ENCODE measurements at places on chromosomes 1 and 21.
A peak's percentile ranks its signal among the peaks of the same experiment; 100 is the strongest.

GRCh38 chr1:39845569-39846566 lies 37.4 kb downstream of the TRIT1 start:
- no peak for DNase-seq

DNA sequence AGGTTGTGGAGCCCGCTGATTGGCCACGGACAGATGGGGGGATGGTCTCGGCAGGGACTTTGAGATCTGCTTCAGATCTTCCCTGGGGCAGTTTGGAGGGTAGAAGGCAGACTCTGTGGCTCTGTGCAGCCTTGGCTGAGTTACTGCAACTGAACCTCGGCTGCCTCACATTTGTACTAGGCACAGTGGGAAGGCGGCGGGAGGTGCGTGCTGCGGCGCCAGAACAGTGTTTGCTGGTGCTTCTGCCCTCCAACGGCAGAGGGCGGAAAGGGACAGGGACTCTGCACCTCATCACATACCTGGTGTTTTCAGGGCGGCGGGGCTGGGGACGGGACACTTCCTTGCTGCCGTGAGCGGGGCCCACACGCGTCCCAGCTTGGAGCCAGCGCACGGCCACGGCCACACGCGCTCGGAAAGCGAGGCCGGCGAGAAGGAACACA lies 26.2 kb downstream of the SLC66A1 start:
- no peak for DNase-seq

GRCh38 chr1:115332813-115333608 lies 5.0 kb downstream of the NGF start:
- DNase-seq = no peak

DNA sequence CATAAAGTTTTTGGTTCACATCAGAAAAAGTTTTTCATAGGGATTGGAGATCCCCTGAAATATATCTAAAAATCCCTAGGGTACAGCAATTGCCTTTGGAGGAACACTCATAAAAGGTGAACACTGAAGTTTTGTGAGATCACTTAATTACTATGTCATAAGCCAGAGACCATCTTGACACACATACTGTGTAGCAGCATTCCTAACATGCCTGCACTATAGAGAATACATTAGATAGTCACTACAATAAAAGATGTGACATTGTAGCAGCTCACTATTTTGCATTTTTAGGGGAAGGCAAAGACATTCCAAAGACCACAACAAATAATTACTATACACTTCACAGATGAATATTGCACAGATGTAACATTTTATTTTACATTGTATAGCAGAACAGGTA lies 779.9 kb downstream of the KCNT2 start:
- DNase-seq = no peak

DNA sequence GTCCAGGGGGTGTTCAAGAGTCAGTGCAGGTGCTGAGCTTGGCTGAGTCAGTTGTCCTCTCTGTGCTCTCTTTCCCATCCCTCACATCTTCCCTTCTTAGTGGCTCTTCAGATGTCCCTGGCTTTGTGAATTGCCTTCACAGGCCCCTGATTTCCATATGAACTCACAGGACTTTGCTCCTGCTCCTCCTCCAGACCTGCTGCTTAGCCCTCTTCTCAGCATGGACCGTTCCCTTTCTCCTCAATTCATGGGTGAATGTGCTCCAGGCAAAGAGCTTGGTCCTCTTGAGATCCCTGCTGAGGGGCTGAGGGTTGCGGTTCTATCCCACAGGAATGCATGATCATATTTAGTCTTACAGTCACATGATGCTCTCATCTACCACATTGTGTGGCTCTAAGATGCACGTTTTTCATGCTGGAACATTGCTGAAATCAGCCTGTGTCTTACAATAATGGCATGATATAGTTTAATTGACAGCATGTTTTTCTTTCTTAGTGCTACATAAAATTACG lies 30.5 kb downstream of the CACNA1E start:
- no peak for DNase-seq

GRCh38 chr1:58914925-58915324 lies 131.1 kb upstream of the JUN start:
- DNase-seq = no peak

DNA sequence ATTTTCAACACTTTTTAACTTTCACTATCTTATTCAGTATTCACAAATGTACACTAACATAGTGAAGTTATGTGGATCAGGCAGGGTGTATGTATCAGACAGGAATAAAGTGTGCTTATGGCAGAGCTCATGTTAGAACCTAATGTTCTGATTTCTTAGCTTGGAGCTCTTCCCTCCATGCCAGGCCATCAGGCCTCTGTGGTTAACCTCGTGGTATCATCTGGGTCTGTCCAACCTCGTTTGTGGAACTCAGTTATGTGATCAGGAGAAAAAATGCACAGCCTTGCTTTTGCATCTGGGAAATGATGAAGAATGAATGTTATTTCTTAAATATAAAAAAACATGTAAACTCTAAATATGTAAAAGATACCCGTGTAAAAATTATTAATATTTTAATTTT lies 86.9 kb downstream of the MPZL1 start:
- no peak for DNase-seq

DNA sequence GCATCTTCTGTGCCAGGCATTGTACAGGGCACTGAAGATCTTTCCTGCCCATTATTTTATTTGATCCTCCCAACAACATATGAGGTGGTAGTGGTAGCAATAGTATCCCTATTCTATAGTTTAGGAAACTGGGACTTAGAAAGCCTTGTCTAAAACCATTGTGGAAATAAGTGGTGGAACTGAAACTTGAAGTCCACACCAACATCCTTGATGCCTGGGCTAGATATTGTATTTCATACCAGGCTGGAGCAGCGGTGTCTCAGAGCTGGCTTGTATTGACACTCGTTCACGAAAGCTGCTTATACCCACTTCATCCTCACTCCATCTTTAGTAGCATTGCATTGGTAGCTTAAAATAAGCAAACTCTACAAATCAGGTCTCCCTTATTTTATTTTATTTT lies 9.7 kb upstream of the CTSS start:
- DNase-seq = no peak

- peak; percentile 95 for DNase-seq
Measured at GRCh38 chr21:37564341-37564923, 197.9 kb downstream of the DYRK1A start.

GRCh38 chr1:203751051-203751450 lies 13.9 kb upstream of the LAX1 start:
- DNase-seq = no peak

DNA sequence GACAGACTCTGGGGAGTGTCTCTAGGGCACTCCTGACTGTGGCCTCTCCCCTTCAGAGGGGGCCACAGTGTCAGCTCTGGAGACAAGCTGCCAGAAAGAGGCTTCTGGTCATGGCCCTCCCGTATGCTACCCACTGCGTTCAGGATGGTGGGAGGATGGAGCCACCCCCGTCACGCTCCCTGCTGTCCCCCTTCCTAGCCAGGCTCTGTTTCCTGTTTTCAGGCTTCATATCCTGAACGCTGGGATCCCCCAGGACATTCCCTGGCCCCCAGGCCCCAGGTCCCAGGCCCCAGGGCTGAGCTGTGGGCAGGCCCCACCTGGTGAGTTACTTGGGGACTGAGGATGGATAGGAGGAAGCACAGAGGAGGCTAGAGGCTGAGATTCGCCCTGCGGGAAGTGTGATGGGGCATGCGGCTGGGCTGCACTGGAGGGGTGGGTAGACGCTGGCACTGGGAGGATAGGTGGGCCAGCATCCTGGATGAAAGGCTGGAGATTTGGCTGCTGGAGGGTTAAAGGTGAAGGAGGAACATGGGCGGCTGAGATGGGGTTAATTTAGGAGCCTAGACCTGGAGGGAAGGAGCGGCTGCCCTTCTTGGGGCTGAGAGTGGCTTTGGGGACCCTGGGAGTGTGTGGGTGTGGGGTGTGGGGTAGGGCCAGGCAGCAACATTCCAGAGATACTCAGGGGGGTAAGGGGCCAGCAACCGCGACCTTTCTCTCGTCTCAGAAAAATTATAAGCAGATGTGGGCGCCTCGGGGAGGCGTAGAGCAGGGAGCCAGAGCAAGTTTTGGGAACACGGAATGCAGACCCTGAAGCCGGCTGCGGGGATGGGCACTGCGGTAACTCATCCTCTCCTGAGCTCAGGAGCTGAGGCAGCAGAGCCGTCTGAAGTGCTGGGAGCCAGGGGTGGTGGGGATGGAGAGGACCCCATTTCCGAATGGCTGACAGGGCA lies 8.7 kb downstream of the PEAR1 start:
- no peak for DNase-seq

GRCh38 chr1:225532240-225532944 lies 104.6 kb upstream of the LBR start:
- DNase-seq = no peak

GRCh38 chr1:165907256-165907857 lies 79.9 kb downstream of the UCK2 start:
- DNase-seq = no peak

DNA sequence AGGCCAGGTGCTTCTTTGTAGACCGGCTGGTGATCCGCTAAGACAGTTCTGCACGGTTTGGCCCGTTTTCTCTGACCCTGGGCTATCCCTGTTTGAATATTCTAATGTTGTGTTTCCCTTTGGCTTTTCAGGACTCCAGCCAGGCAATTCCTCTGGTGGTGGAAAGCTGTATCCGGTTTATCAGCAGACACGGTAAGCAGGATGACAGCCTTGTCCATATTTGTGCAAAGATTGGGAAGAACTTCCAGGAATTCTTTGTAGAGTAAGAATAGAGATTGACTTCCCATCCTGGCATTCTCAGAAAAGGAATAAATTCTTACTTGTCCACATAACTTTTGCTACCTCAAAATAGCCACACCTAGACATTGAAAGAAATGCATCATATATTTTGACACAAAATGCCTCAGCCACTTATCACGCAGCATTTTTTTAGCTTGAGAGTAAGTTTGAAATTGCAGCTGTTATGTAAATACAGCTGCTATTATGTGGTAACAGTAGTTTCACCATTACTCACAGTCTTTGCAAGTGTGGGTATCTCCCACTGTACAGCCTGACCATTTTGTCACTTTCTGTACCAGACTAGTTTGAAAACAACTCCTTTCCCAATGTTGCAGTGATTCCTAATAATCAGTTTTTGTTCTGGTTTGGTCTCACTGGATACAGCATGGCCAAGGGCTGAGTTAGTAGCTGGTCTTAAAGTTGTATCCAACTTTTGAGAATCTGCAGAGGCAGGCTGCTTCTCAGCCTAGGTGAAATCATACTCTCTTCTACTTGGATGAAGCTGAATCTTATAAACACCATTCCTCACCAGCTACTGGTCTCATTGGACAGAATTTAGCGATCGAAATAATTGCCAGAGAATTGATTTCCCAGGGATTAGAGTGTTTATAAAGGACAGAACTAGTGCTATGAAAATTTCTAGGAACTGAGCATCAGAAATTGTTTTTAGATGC lies 40.0 kb upstream of the IKBKE start:
- DNase-seq = no peak

DNA sequence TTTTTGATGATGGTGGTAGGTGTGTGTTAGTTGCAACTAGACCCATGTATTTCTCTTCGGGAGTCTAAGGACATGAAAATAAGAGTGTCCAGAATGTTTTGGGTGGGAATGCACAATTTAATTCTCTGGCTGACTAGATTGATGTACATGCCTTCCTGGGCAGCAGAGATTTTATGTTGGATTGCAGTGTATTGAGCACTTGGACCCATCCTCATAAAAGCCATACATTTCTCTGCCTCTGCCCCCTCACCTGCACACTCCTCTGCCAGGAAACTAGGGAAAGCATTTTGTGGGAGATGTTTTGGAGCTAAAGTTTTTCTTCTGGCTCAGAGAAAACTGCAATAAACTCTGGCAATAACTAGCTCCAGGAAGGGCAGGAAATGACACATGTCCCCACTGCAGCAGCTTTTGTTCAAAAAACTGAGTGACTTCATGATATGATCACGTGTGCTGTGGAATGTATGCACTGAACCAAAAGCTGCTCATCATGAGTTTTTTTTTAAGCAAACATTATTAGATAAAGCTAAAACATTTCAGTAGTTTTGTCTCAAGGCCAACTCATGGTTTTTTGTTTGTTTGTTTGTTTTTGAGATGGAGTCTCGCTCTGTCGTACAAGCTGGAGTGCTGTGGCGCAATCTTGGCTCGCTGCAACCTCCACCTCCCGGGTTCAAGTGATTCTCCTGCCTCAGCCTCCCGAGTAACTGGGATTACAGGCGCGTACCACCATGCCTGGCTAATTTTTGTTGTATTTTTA lies 17.6 kb downstream of the RIT1 start:
- peak; percentile 67 for DNase-seq
